NCI-H146 (cell line): ENCODE measurements at places on chromosomes 6 and 20.

- no peak for DNase-seq
Measured at GRCh38 chr6:159118924-159119323, 50.3 kb upstream of the FNDC1 start.

- DNase-seq, result no peak
Measured at GRCh38 chr6:75171986-75172385, 33.9 kb downstream of the COL12A1 start.

GRCh38 chr20:43238266-43238665, 48.6 kb upstream of the PTPRT start:
- DNase-seq, result no peak

DNA sequence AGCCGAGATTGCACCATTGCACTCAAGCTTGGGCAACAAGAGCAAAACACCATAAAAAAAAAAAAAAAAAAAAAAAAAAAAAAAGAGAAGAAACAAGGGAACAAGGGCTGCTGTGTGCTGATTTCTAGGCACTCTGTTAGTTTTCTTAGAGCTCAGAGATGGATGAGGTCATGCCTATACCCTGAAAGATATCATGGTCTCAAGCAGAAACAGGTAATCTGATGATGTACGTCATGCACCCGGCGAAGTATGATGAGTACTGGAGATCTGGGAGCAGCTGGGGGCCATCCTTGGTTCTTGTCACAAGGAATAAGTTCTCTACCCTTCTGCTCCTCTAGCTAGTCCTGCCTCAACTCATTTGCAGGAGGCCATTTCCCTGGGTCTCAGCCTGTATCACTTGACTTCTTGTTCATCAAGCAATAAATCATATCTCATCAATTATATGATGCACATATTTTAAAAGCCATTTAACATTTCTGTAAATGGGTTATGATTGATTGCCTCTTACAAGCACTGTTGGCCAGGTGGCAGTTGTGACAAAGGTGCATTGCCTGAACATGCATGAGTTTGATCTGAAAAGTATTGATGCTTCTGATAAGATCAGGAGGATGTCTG, 517.2 kb downstream of the DHX35 start:
- DNase-seq, result no peak

- DNase-seq, result no peak
Measured at GRCh38 chr6:46749731-46750130, 3.0 kb downstream of the ANKRD66 start.

GRCh38 chr6:37060195-37060559, 54.7 kb downstream of the FGD2 start:
- no peak for DNase-seq
